Natural killer cell treated with Interleukin-12 subunit alpha and Interleukin-12 subunit beta and Interleukin-15 and Interleukin-18, amount 100 ng/mL, for 72 hours (primary cell): ENCODE measurements at places on chromosomes 1 and 21.

GRCh38 chr1:198179556-198179981 is 22.8 kb downstream of the NEK7 start:
- DNase-seq, result no peak

GRCh38 chr1:11831945-11832725 is 15.4 kb downstream of the NPPA start:
- peak; percentile 22 for DNase-seq

DNA sequence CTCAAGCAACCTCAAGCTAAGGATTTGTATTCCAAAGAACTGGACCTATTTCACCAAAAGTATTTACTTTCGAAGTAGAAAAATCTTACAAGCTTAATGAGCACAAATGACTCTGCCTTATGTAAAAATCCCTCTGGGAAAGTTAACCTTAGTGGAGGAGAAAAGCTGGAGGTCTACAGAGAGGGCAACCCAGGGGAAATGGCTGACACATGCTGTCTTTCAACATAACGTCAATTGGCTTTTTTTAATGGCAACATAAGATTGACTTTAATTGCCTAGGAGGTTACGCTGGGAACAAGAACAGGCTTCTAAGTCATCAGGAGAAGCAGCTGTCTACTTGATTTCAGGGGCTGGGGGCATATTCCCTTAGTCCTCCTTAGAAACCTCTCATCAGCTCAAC is 52.3 kb downstream of the UTP25 start:
- DNase-seq, result no peak

GRCh38 chr1:28646040-28646439 is 2.4 kb upstream of the RNU11 start:
- no peak for DNase-seq

GRCh38 chr1:109399326-109399957 is 1.7 kb upstream of the SORT1 start:
- no peak for DNase-seq

DNA sequence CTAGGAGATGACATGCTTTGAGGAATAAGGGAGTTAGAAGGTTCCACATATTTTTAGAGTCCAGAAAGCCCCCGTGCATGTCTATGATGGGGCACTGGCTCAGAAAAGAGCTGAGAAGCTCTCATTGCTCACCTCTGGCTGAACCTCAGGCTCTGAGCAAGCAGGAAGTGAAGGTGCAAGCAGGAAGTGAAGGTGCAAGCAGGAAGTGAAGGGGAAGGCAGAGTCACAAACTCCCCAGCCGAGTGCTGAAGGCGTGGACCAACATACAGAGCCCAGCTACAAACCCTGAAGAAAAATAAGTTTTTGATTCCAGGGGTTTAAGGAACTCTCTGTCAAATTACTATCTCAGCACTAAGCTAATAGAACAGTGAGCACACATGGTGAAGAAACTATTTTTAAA is 7.0 kb downstream of the KRTAP10-8 start:
- peak; percentile 71 for DNase-seq

DNA sequence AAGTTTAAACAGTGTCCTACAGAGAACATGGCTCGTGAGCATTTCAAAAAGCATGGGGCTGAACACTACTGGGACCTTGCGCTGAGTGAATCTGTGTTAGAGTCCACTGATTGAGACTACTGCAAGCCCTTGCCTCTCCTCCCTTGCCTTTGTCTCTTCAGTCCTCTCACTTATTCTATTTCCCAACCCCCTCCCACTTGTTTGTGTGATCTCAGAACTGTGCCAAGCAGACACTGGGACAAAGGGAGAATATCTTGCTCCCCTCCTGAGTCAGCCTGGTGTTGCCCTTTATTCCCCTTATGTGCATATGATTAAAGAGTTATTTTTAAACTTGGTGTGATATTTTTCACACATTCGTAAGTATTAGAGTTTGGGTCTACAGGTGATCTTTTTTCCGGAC is 11.1 kb upstream of the RPRD2 start:
- DNase-seq, result no peak

DNA sequence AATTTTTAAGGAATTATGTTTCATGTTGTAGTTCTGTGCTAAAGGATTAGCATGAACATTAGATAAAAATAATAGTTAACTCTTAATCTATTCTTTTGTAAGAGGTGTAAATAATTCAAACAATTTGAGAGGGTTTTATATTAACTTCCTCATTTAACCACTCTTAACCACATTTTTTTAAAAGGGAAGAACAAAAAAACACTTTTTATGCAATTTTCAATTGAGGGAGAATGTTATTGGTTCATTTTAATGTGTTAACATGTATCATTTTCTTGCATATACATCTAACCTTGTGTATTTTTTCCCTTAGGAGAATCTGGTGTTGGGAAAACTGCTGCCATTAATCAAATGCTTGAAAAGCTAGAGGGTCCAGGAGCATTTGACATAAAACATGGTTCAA is 169.0 kb downstream of the LBR start:
- no peak for DNase-seq

DNA sequence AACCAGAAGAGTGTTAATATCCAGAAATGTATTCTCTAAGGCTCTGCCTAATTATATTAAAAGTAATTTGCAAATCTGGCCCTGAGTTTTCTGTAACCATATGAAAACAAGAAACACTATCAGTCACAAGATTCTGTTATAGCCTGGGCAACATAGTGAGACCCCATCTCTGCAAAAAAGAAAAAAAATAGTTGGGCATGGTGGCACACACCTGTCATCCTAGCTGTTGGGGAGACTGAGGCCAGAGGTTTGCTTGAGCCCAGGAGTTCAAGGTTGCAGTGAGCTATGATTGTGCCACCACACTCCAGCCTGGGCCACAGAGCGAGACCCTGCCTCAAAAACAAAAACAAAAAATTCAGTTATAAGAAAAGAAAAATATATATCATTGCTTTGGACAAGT is 25.6 kb downstream of the C1orf21 start:
- no peak for DNase-seq

DNA sequence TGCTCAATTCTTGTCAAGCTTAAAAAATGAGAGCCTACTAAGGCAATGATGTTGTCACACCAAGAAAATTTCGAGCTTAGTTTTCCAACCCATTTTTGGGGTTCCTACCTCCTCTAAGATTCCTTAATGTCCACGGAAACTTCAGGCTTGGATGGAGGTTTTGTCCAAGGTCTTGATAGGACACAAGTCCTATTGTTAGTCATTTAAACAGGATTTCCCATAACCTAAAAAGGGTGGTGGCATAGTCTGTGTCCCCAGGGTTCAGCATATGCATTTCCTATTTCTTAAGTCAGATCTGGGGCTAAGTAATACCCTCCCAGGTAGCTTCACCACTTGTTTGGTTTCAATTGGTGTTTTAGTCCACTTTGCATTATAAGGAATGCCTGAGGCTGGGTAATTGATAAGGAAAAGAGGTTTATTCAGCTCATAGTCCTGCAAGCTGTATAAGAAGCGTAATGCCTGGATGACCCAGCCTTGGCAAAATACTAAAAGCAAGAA is 10.9 kb upstream of the PADI2 start:
- DNase-seq, result no peak

- DNase-seq, result no peak
Measured at GRCh38 chr21:32994305-32994704, 31.4 kb upstream of the OLIG2 start.

DNA sequence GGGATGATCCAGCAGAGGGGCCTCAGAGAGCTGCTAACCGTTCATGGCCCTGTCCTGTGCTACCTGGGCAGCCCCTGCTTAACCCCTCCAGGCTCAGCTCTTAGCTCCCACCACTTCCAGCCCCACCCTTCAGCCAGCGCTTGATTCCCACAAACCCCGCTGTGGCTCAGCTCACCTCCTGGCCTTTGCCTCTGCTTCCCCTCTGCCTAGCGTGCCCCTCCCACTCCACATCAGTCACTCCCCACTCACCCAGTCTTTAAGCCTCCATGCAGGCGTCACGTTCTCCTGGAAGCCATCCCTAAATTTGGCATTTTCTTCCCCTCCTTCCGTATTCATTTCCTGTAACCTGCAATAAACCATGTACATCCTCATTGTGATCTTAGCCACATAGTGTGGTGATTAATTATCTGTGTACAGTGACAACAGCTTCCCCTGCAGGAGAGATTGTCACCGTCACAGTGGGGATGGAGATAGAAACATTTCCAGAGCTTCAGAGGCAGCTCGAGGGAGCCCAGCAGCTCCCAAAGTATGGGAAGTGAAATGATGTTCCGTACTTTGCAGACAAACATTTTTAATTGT is 65.5 kb downstream of the EPHB2 start:
- no peak for DNase-seq

DNA sequence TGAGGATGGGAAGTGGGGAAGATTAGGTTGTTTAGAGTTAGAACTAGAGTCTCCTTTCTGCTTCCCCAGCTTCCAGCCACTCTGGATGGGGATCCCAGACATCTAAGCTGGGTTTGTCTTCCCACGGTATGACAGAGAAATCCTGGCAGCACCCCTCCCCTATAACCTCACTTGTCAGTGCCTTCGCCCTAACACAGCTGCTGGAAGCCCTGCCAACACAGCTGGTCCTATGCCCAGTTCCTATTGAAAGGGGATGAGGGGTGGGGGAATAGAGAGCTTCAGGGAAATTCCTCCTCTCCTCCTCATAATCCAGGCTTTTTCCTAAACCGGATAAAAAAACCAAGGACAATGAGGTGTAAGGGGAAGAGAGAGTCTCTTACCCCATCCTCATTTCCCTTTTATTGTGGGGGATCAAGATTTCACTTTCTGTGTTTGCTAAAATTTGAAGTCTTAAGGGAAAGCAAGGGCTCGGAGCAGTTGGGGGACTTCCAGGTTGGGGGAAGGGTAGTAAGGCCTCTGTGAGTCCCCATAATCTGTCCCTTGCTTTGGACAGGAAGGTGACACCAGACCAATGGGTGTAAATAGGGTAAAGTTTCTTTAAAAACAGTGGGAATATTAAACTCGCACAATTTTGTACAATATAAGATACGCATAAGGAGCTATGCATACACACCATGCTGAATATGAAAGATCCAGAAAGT is 590 bp downstream of the TMOD4 start:
- DNase-seq, result no peak

DNA sequence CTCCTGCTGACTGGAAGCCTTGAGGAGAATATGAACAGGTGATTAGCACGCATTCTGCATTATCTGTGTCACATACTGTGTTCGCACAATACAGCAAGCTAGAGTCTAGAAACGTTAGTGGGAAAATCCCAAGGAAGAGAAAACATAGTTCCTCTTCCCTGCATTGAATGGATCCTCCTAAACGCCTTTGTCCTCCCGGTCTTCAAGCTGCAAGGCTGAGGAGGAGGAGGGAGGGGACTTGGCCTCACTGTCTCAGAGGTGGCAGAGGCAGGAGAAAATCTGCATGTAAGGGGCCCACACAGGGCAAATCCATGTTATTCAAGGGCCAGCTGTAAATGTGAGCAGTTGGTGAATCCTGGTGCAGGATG is 34.4 kb downstream of the WNT9A start:
- no peak for DNase-seq
